ENCODE measurements at places on chromosomes 6 and 20.

DNA sequence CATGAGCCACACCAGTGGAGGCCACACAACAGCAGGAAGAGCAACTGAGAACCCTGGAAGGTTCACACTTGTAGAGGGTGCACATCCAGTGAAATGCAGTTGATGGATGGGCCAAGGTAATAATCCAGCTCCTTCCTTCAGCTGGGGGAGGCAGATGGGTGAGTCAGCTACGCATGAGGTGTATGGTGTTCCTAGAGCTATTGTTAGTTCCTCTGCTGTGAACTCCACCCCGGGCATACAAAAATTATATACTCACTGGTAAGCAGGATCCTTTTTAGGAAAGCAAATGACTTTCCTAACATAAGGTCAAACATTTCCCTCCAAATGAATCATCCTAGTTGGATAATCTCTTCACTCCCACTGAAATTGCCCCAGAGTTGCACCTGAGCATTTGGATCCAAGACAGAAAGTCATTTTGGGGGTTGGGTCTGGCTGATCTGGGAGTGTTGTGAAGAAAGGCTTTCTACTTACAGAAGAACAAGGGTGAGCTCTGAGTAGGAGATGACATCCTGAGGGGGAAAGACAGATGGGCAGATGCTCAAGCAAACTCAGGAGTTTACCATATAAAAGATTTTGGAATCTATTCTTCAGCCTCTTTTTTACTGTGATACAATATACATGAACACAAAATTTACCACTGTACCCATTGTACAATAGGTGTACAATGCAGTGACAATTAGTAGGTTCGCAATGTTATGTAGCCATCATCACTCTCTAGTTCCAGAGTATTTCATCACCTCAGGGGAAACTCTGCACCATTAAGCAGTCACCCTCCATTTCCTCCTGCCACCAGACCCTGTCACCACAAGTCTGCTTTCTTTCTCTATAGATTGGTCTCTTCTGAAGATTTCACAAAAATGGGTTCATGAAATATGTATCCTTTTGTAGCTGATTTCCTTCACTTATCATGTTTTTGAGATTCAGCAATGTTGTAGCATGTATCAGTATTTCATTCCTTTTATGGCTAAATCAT, 11.1 kb downstream of the HLA-F start:
- DNase-seq, result no peak

GRCh38 chr20:49444553-49444990, 37.9 kb downstream of the KCNB1 start:
- DNase-seq, result no peak

DNA sequence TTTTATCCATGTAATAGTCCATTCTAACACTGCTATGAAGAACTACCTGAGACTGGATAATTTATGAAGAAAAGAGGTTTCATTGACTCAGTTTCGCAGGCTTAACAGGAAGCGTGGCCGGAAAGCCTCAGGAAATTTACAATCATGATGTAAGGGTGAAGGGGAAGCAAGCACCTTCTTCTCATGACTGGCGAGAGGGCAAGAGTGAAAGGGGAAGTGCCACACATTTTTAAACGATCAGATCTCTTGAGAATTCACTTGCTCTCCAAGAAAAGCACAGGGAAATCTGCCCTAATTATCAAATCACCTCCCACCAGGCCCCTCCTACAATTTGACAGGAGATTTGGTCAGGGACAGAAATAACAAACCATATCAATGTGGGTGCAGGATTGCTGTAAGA, 859.7 kb downstream of the EPHA7 start:
- no peak for DNase-seq

DNA sequence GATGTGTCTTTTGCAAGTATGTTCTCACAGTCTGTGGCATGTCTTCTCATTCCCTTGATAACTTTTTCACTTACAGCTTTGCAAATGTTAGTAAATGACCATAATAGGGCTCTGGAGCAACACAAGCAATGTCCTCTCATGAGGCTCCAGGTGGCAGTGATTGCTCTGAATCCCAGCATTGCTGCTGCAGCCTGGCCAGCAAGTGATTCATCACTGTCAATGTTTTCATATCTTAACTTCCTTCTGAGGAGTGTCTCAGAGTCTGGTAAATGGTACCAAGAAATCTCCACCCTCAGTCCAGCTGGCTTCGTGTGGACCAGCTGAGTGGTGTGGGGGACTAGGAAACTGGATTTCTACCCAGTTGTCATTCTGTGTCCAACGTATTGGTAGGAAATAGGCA, 139.6 kb downstream of the MYLK4 start:
- DNase-seq, result no peak
